ENCODE measurements at places on chromosomes 11 and 22. TPM values are rescaled to one million over a fixed set of nuclear protein-coding genes. Genes with fewer than 3 reads are reported as not detected.
A peak's percentile ranks its signal among the peaks of the same experiment; 100 is the strongest.

DNA sequence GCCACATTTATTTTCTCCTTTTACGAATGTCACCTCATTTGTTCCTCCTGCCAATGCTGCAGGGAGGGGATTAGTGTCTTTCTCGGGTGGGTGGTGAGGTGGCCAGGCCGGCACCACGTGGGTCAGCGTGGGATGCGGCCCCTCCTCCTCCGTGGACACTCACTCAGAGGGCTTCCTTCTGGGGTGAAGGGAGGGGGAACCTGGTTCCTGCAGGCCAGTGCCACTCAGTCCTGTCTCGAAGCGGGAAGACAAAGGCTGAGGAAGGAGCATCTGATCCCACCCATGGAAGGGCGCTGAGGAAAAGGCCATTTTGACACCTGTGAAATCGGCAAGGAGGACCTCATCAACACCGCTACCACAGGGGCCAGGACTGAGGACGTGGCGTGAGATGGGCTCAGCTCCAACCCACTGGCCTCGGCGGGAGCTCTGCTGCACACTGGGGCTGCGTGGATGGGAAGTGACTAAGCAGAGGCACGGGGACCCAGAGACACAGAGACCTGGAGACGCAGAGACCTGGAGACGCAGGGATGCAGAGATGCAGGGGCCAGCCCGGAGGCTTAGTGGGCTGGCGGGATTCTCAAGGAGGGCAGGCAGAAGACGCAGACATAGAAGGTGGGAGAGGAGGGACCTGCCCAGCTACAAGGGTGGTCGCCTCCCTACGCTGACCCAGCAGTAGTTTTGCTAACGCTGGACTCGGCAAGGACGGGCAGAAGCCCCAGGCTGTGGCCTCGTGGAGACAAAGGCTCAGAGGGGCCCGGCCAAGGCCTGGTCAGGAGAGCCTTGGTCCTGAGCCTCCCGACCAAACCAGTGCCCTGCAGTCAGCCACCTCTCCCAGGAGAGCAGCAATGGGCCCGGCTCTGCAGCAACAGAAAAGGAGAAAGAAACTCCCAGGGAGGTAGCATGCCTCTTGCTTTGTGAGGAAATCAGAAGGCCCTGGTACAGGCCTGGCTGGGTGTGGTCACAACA, 1071.2 kb downstream of the BRD1 start:
- no peak overlapping the region for H3K27ac ChIP-seq
- no peaks in the 10 kb centered on the region for H3K27me3 ChIP-seq
- no peak overlapping the region for H3K4me3 ChIP-seq
- DNase-seq: peak; percentile 39
- H3K36me3 ChIP-seq: no peaks in the 10 kb centered on the region
- H3K4me1 ChIP-seq: no peaks in the 10 kb centered on the region

GRCh38 chr11:20511982-20512381, 87.4 kb upstream of the SLC6A5 start:
- no peaks in the 10 kb centered on the region for H3K36me3 ChIP-seq
- peaks cover 9% of the 10 kb centered on the region for H3K4me1 ChIP-seq
- no peak for DNase-seq
- no peaks in the 10 kb centered on the region for H3K27me3 ChIP-seq
- H3K27ac ChIP-seq: peak overlapping the region; percentile 13

DNA sequence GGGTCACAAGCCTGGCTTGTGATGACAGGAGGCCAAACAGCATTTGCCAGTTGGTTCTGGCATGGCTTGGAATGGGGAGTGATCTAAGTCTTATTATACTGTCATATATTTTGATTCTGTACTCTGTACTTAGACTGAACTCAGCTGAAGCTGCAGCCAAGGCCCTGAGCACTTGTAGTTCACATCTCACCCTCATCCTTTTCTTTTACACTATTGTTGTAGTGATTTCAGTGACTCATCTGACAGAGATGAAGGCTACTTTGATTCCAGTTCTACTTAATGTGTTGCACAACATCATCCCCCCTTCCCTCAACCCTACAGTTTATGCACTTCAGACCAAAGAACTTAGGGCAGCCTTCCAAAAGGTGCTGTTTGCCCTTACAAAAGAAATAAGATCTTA, 843 bp downstream of the OR56B1 start:
- no peaks in the 10 kb centered on the region for H3K36me3 ChIP-seq
- no peak overlapping the region for H3K27ac ChIP-seq
- no peak overlapping the region for H3K4me3 ChIP-seq
- H3K4me1 ChIP-seq: no peaks in the 10 kb centered on the region
- DNase-seq: no peak

Gene PATE2
- total RNA-seq: not detected

Gene NAP1L4
- 55.2 TPM for total RNA-seq

All from right lobe of liver (tissue), 6 donors.